ENCODE measurements at places on chromosomes 3 and 15.

DNA sequence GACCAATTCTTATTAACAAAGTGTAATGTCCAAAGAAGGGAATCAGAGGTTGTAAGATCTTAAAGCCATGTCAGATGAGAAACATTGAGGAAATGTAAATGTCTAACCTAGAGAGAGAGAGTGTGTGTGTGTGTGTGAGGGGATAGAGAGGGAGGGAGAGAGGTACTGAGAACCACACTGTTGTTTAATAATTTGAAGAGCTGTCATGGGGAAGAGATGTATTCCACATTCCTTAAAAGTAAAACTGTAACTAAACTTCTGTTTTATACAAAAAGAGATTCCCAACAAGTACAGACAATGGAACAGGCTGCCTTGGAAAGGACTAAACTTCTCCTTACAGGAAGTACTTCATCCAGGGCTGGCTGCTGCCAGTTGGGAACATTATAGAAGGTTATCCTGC lies 68.9 kb upstream of the BOC start:
- no peaks in the 10 kb centered on the region for H3K4me1 ChIP-seq
- no peak for DNase-seq
- H3K27me3 ChIP-seq, result no peaks in the 10 kb centered on the region

GRCh38 chr3:134040066-134040465 lies 10.3 kb upstream of the SLCO2A1 start:
- H3K27ac ChIP-seq, result no peak overlapping the region
- H3K4me1 ChIP-seq, result peaks cover 4% of the 10 kb centered on the region
- H3K36me3 ChIP-seq, result no peaks in the 10 kb centered on the region

DNA sequence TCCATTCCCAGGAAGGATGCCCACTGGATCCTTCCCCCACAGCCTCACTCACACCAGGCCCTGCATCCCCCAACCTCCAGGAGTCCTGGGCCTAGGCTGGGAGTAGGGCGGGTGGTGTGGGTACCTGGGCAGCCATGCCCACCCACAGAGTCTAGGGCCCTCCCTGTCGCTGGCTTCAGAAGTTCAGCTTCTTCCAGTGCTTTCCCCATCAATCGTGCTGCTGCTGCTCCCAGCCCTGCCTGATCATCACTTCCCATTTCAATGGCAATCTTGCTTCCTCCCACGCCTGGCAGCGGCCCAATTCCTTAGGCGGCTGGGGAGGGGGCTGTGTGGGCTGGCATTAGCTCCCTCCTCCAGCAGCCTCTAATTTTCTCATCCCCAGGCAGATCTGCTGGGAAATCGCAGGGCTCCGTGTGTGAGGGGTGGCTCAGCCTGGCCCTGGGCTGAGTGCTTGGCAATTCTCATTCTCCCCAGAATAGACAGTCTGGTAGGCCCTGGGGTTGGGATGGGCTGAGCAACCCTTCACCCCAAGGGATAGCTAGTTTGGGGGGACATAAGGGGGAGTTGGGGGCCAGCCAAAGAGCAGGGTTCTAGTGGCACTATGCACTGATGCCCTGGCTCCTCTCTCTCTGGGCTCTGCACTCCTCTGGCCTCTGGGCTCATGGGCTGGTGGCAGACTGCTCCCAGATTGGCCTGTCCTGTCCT lies 66.4 kb downstream of the SCN5A start:
- no peaks in the 10 kb centered on the region for H3K27me3 ChIP-seq
- no peaks in the 10 kb centered on the region for H3K4me1 ChIP-seq
- H3K36me3 ChIP-seq, result no peaks in the 10 kb centered on the region
- H3K4me3 ChIP-seq, result no peak overlapping the region
- DNase-seq, result no peak
- no peak overlapping the region for H3K27ac ChIP-seq

DNA sequence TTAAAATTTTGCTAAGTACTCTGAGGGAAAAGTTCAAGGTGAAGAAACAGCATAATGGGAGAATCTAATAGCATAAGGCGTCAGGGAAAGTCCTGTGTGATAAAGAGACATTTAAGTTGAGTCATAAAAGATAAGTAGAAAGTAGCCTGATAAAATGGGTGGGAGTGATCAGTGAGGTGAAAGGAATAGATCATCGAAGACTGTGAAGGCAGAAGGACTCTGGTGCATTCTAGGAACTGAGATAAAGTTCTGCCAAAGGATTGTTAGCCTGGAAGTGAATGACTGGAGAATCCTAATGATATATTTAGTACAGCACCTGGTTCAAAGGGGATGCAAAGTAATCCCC lies 149.9 kb downstream of the CFAP20DC start:
- no peaks in the 10 kb centered on the region for H3K36me3 ChIP-seq
- H3K4me1 ChIP-seq, result no peaks in the 10 kb centered on the region
- H3K4me3 ChIP-seq, result no peak overlapping the region
- DNase-seq, result no peak
- H3K27me3 ChIP-seq, result no peaks in the 10 kb centered on the region

GRCh38 chr3:14478956-14479550 lies 61.1 kb downstream of the GRIP2 start:
- H3K4me1 ChIP-seq, result no peaks in the 10 kb centered on the region
- H3K27ac ChIP-seq, result no peak overlapping the region
- H3K36me3 ChIP-seq, result peaks cover 25% of the 10 kb centered on the region
- H3K4me3 ChIP-seq, result no peak overlapping the region
- no peaks in the 10 kb centered on the region for H3K27me3 ChIP-seq

DNA sequence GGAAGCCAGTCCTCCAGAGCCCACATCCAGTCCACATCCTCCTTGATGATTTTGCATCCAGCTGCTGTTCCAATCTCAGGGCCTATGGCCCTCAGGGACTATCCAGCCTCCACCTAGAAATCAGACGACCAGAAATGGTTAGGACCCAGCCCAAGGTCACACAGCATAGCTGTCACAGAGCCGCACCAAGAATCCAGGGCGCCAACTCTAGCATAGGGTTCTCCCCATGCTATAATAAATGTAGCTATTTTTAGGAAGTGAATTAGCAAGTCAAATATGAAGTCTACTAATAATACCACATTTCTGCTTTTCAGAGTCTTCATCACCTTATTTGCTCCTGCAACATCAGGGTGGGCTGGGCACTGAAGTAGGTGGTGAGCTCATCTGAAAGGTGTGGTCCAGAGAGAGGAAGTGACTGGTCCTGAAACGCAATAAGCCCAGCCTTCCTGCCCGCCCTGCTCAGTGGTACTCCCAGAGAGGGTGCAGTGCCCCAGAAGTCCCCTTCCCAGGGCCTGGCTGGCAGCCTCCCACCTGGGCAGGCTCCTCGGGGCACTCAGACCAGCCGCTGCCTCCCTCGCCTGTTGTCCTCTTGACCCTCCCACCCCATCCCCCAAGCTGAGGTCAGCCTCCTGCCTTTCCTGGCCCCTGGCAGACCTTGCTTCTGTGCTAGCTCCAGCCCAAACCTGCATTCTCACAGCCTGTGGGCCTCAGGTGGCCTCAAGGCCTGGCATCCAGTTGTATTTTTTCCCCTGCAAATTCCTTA lies 17.6 kb upstream of the CYP11A1 start:
- H3K4me3 ChIP-seq, result no peak overlapping the region
- H3K4me1 ChIP-seq, result peaks cover 10% of the 10 kb centered on the region
- H3K27me3 ChIP-seq, result no peaks in the 10 kb centered on the region
- H3K27ac ChIP-seq, result no peak overlapping the region
- no peaks in the 10 kb centered on the region for H3K36me3 ChIP-seq

DNA sequence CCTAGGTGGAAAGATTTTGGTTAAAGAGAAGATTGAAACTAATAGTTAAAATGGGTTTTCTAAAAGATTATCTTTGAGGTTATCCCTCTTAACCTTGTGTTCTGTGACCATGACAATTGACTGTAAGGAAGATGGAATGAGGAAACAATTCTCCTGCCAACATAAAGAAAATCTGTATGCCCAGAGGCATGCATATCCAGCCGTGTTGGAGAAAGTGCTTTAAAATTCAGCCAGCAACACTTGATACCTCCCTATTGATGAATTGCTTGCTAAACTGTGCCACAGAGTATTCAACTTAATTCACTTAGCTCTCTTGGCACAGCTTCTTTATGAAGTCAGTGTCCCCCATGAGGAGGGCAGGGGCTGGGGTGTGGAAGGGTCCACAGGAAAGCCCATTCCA lies 203.5 kb downstream of the UBE2E2 start:
- no peaks in the 10 kb centered on the region for H3K27me3 ChIP-seq
- H3K27ac ChIP-seq, result no peak overlapping the region
- DNase-seq, result peak; percentile 30
- no peaks in the 10 kb centered on the region for H3K4me1 ChIP-seq

- no peaks in the 10 kb centered on the region for H3K4me1 ChIP-seq
- H3K27ac ChIP-seq, result no peak overlapping the region
- no peak overlapping the region for H3K4me3 ChIP-seq
- H3K27me3 ChIP-seq, result no peaks in the 10 kb centered on the region
- DNase-seq, result no peak
Observed at GRCh38 chr3:100650651-100651619, 41.5 kb downstream of the ADGRG7 start.

- H3K36me3 ChIP-seq, result no peaks in the 10 kb centered on the region
- H3K4me1 ChIP-seq, result no peaks in the 10 kb centered on the region
- no peak overlapping the region for H3K27ac ChIP-seq
- no peaks in the 10 kb centered on the region for H3K27me3 ChIP-seq
- DNase-seq, result peak; percentile 64
- H3K4me3 ChIP-seq, result no peak overlapping the region
Observed at GRCh38 chr3:139455855-139456254, 20.5 kb downstream of the RBP2 start.

- H3K27me3 ChIP-seq, result no peaks in the 10 kb centered on the region
- no peak overlapping the region for H3K27ac ChIP-seq
- H3K4me3 ChIP-seq, result no peak overlapping the region
- no peaks in the 10 kb centered on the region for H3K36me3 ChIP-seq
- no peak for DNase-seq
- no peaks in the 10 kb centered on the region for H3K4me1 ChIP-seq
Observed at GRCh38 chr3:123877466-123877865, 6.7 kb downstream of the MYLK start.

- H3K27me3 ChIP-seq, result no peaks in the 10 kb centered on the region
- peaks cover 6% of the 10 kb centered on the region for H3K4me1 ChIP-seq
- no peak for DNase-seq
- H3K36me3 ChIP-seq, result peaks cover 9% of the 10 kb centered on the region
- no peak overlapping the region for H3K27ac ChIP-seq
- H3K4me3 ChIP-seq, result no peak overlapping the region
Observed at GRCh38 chr15:22874256-22874655, 35.8 kb downstream of the NIPA2 start.

DNA sequence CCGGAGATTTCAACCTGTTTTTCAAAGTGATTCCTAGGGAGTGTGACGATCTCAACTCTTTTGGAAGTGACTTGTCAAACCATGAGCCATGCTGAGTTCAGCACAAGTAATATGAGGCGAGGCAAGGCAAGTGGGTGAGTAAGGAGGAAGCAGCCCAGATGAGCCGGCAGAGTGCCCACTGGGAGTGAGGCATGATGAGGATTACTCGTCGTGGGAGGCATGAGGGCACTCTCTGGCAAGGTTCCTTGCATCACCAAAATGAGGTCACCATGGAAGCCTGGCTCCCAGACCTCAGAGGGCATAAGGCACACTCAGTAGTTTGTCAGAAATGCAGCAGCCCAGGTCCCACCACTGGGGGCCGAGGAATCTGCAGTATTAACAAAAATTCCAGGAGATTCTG lies 636.1 kb downstream of the MAGI1 start:
- no peak overlapping the region for H3K4me3 ChIP-seq
- no peaks in the 10 kb centered on the region for H3K27me3 ChIP-seq
- no peaks in the 10 kb centered on the region for H3K36me3 ChIP-seq
- H3K4me1 ChIP-seq, result peaks cover 4% of the 10 kb centered on the region
- no peak overlapping the region for H3K27ac ChIP-seq

GRCh38 chr3:186216900-186217819 lies 108.3 kb upstream of the ETV5 start:
- H3K4me3 ChIP-seq, result no peak overlapping the region
- no peaks in the 10 kb centered on the region for H3K4me1 ChIP-seq
- no peak for DNase-seq

DNA sequence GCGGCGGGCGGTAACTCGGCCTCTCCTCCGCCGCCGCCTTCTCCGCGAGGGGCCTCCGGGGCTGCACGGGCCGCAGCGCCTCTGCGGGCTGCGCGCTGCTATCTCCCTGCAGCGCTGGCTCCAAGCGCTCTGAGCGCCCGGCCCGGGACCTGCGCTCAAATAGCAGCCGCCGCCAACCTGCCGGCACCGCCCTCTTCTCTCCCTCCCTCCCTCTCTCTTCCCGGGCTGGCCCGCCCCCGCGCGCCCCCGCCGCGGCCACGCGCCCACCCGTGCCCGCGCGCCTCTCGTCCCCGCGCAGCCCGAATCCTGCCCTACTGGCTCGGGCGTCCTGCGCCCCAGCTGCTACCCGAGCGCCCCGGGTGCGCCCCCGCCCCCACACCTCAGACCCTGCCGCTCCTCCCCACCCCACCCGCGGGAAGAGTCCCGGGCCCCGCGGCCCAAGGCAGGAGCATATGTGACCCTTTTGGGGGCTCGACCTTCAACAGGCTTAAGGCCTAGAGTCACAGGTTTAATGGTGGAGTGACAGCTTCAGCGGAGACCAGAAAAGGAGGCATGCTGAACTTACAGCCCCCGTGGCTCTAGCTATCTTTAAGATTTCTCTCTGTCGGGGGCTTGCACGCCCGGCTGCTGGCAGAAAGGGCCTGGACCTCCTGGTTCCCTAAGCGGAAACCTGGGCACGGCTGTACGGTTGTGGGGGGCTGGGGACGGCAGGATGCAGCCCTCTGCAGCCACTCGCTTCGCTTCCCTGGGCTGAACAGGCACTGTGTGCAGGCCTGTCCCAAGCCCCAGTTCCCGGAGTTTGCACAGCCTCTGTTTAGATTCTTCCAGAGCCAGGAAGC lies at the start of gene CACNA2D2:
Gene CACNA2D2, minus strand, starts transcription at position 131 of the 839 bp plus-strand sequence. CDS start 211 bp downstream, outside the sequence.
- no peak within 1 kb of the TSS for H3K27ac ChIP-seq
- peak within 1 kb of the TSS; percentile 60 for H3K4me3 ChIP-seq
- H3K36me3 ChIP-seq, result no peaks in the 10 kb centered on the region
- no peaks in the 10 kb centered on the region for H3K27me3 ChIP-seq
- DNase-seq, result peak; percentile 73

- no peak overlapping the region for H3K27ac ChIP-seq
- H3K4me3 ChIP-seq, result no peak overlapping the region
- no peak for DNase-seq
- H3K4me1 ChIP-seq, result no peaks in the 10 kb centered on the region
- H3K27me3 ChIP-seq, result no peaks in the 10 kb centered on the region
Observed at GRCh38 chr3:38610436-38610835, 39.1 kb downstream of the SCN5A start.

DNA sequence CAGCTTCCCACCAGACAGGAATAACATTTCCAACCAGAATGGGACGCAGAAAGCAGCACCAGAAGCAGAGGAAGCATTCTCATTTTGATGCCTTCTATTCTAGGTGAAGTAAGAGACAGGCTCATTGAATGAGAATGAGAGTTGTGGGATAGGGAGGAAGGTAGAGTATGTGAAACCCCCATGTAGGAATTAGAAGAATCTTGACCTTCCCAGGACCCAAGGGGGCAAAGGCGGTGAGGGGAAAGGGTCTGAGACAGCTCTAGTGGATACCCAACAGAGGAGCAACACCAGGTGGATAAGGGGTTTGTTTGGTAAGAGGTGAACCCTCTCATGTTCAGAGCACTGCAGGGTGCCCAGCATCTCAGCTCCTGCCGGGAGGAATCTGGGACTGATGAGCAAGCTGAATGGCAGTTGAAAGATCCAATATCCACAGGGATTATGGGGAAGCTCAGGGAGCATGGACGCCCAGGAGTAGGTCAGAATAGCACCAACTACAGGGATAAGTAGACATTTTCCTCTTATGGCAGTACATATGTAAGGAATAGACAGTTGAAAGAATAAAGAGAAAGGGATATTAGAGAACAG lies 77.0 kb downstream of the PLCL2 start:
- H3K4me1 ChIP-seq, result no peaks in the 10 kb centered on the region
- H3K4me3 ChIP-seq, result no peak overlapping the region
- no peaks in the 10 kb centered on the region for H3K36me3 ChIP-seq

GRCh38 chr3:46283881-46284450 lies 41.7 kb downstream of the CCR3 start:
- no peaks in the 10 kb centered on the region for H3K4me1 ChIP-seq
- no peak overlapping the region for H3K4me3 ChIP-seq
- no peaks in the 10 kb centered on the region for H3K27me3 ChIP-seq
- no peaks in the 10 kb centered on the region for H3K36me3 ChIP-seq
- no peak overlapping the region for H3K27ac ChIP-seq

All from mesendoderm (in vitro differentiated cells).